Thyroid gland (tissue), 4 donors: ENCODE measurements at places on chromosomes 2 and 18. TPM values are rescaled to one million over a fixed set of nuclear protein-coding genes. Genes with fewer than 3 reads are reported as not detected.
A peak's percentile ranks its signal among the peaks of the same experiment; 100 is the strongest.

DNA sequence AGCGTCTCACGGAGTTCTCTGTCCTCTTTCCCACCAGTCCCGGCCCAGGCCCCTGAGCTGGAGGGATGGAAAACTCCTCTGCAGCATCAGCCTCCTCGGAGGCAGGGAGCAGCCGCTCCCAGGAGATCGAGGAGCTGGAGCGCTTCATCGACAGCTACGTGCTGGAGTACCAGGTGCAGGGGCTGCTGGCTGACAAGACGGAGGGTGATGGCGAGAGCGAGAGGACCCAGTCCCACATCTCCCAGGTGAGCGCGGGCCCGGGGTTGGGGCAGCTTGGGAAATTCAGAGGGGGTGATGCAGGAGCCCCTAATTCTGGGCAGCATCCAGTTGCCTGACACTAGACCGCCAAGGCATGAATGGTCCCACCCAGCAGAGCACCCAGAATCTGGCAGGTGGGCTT lies 80.7 kb downstream of the CTIF start:
- no peaks in the 10 kb centered on the region for H3K27me3 ChIP-seq
- H3K4me1 ChIP-seq: peaks cover 26% of the 10 kb centered on the region
- H3K4me3 ChIP-seq: no peak overlapping the region
- no peak overlapping the region for H3K27ac ChIP-seq
- no peak for DNase-seq
- H3K36me3 ChIP-seq: no peaks in the 10 kb centered on the region

- H3K27me3 ChIP-seq: no peaks in the 10 kb centered on the region
- H3K36me3 ChIP-seq: peaks cover 21% of the 10 kb centered on the region
- DNase-seq: peak; percentile 35
- H3K4me3 ChIP-seq: no peak overlapping the region
- no peak overlapping the region for H3K27ac ChIP-seq
Measured at GRCh38 chr2:33583194-33583938, 15.7 kb downstream of the FAM98A start.

- H3K27me3 ChIP-seq: no peaks in the 10 kb centered on the region
- no peaks in the 10 kb centered on the region for H3K4me1 ChIP-seq
- H3K4me3 ChIP-seq: no peak overlapping the region
- no peaks in the 10 kb centered on the region for H3K36me3 ChIP-seq
- H3K27ac ChIP-seq: no peak overlapping the region
Measured at GRCh38 chr2:158255257-158255656, 153.6 kb downstream of the UPP2 start.

DNA sequence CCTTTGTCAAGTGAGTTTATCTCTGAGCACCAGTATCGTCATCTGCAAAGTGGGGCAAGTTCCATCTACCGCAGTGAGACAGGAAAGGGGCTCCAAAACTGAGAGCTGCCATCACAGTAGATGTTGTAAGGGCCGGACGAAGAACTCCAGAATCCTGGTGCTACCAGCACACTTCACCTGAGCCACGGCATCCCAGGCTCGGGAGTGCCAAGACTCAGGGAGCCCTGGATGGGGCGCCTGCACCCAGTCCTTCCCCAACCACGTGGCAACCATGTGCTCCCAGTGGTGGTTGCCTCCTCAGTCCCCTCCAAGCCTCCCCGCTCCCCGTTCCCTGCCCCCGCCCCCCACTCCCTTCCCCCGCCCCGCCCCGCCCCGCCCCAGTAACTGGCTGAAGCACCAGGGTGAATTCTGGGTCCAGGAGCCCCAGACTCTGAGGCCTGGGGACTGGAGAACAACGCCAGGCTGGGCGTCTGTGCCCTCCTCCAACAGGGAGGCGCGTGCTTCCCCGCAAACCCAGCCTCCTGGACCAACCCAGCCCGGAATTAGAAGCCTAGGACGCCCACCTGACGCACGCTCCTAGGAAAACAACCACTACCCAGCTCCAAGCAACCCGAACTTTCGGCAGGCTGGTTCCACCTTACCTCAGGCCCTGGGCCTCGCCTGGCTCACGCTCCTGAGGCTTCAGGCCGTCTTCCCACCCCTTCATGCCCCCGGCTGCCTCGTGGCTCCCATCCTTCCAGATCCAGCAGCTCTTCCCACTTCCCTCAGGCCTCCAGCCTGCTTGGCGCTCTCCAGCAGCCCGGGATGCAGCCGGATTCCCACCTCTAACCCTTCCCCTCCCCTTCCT lies 67.6 kb downstream of the LAMA3 start:
- H3K27me3 ChIP-seq: no peaks in the 10 kb centered on the region
- no peaks in the 10 kb centered on the region for H3K4me1 ChIP-seq
- H3K27ac ChIP-seq: no peak overlapping the region

DNA sequence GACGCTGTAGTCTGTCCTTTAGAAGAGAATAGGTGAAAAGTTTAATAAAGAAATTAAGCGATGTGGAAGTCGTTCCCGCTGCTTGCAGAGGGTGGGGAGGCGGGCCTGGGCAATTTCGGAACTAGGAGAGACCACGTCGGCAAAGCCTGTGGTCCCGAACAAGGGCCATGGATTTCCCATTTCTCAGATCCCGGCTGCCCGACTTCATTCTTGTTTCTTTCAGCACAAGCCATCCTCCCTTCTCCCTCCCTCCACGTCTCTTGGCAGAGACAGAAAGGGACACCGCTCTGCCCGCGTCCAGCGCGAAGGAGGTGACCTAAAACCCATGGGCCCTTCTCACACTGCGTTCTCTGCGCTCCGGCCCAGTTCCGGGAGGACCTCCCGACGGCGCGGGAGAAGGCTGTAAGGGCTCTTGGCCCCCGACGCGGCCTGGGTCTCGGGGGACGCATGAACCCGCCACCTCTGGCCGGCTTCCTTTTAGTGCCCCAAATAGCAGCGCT lies 2.2 kb upstream of the BCL2L11 start:
- no peak overlapping the region for H3K4me3 ChIP-seq
- no peaks in the 10 kb centered on the region for H3K36me3 ChIP-seq
- peaks cover 28% of the 10 kb centered on the region for H3K4me1 ChIP-seq
- peaks cover 7% of the 10 kb centered on the region for H3K27me3 ChIP-seq
- no peak overlapping the region for H3K27ac ChIP-seq
- no peak for DNase-seq

DNA sequence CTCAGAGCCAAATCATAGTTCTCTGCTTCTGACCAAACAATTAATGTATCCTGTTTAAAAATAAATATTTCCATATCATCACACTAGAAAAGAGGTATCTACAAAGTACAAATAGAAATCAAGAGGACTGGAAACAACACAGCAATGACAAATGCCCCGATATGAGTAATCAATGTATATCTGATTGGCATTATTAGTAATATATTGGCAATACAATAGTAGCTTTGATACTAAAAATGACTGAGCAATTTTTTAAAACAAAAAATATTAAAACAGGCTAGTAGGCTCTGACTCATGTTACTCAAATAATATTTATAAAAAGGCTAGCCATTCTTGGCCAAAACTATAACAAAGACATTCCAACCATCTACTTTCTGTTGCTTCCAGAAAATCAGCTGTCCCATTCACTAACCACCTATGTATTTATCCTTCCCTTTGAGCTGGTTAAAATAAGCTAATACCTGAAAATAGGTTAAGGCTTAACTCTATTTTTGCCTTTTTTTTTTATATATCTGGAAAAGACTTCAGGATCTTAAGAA lies 13.3 kb downstream of the PPP4R3B start:
- H3K36me3 ChIP-seq: peaks cover 6% of the 10 kb centered on the region
- H3K27ac ChIP-seq: no peak overlapping the region
- DNase-seq: no peak
- no peak overlapping the region for H3K4me3 ChIP-seq
- no peaks in the 10 kb centered on the region for H3K27me3 ChIP-seq

GRCh38 chr2:178266445-178266844 lies 72.1 kb downstream of the OSBPL6 start:
- no peaks in the 10 kb centered on the region for H3K27me3 ChIP-seq
- DNase-seq: no peak
- no peak overlapping the region for H3K4me3 ChIP-seq

- H3K4me3 ChIP-seq: no peak overlapping the region
- H3K27me3 ChIP-seq: no peaks in the 10 kb centered on the region
Measured at GRCh38 chr18:13525381-13526029, 200.9 kb downstream of the FAM210A start.

DNA sequence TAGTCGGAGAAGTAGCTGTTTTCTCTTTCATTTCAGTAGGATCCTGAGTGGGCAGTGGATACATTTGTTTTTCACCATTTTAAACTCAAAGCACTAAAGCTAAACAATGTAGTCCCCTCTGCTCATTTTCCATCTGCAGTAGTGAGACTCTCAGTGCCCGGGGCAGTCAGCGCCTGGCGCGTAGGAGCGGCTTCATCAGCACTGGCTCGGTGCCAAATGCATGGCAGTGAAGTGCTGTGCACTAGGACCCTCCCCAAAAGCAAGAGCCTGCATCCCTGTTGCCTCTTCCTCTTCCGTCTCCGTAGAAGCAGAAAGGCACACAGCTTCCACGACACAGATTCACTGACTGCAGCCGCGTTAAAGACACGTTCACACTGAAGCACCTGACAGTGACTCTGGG lies 19.0 kb upstream of the ESPNL start:
- H3K27me3 ChIP-seq: no peaks in the 10 kb centered on the region
- no peaks in the 10 kb centered on the region for H3K4me1 ChIP-seq
- H3K36me3 ChIP-seq: peaks cover 18% of the 10 kb centered on the region
- no peak overlapping the region for H3K4me3 ChIP-seq
- no peak for DNase-seq

GRCh38 chr2:19864381-19864780 lies 37.4 kb downstream of the TTC32 start:
- H3K4me3 ChIP-seq: no peak overlapping the region
- H3K27ac ChIP-seq: no peak overlapping the region
- no peaks in the 10 kb centered on the region for H3K27me3 ChIP-seq
- no peak for DNase-seq
- H3K36me3 ChIP-seq: no peaks in the 10 kb centered on the region

DNA sequence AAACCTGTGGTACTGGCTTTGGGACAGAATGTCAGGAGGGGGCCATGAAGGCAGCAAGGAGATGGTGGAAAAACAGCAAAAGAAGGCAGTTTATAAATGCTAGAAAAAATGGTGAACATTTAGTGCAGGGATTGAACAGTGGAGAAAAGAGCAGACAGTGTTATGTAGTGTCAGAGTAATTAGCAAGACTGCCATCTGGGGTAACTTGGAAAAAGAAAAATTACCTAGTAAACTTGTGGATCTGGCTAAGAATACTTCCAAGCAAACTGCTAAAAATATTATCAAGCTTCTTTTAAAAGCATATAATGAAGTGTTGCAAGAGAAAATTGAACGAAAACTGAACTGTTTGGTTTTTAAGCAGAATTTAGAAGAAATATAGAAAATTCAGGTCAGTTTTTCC lies 267.8 kb downstream of the INSIG2 start:
- no peaks in the 10 kb centered on the region for H3K36me3 ChIP-seq
- H3K27ac ChIP-seq: no peak overlapping the region
- no peak overlapping the region for H3K4me3 ChIP-seq
- no peaks in the 10 kb centered on the region for H3K4me1 ChIP-seq

DNA sequence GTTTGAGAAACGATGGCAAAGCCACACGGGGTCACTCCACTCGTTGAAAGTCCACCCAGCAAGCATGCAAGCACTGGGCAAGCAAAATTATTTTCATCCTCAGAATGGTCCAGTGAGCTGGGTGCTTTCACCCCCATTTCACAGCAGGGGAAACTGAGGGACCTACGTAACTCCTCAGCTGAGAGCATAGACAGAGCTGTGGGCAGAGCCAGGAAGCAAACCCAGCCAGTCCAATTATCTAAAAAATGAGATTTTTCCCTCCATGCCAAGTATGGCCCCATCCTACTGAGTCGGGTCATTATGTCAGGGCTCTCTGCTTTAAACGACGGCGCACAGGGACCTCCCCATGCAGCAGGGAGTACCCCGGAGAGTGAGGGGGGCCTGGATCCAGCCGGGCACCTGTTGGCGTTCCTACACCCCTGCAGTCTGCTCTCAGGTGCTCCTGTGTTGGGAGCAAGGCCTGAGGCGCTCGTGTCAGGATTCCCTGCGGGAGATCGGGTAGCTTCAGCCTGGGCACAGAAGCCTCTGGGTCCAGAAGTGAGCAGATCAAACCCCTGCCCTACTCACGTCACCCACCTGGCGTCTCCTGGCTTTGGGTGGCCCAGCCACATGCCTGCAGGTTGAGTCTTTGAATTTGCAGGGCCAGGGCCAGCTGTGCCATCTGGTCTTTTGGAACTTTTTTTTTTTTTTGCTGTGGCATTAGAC lies 17.3 kb downstream of the TWIST2 start:
- no peak overlapping the region for H3K4me3 ChIP-seq
- H3K36me3 ChIP-seq: no peaks in the 10 kb centered on the region
- no peak for DNase-seq
- H3K27me3 ChIP-seq: no peaks in the 10 kb centered on the region

- H3K36me3 ChIP-seq: no peaks in the 10 kb centered on the region
- no peaks in the 10 kb centered on the region for H3K27me3 ChIP-seq
- no peak overlapping the region for H3K4me3 ChIP-seq
- peak overlapping the region; percentile 88 for H3K27ac ChIP-seq
- no peak for DNase-seq
Measured at GRCh38 chr2:26651799-26652198, 10.6 kb upstream of the CIB4 start.

GRCh38 chr2:152534460-152535135 lies 182.7 kb downstream of the PRPF40A start:
- no peak overlapping the region for H3K27ac ChIP-seq
- no peaks in the 10 kb centered on the region for H3K36me3 ChIP-seq
- no peak overlapping the region for H3K4me3 ChIP-seq
- no peaks in the 10 kb centered on the region for H3K27me3 ChIP-seq

GRCh38 chr2:79612999-79613398 lies 100.1 kb downstream of the CTNNA2 start:
- H3K4me3 ChIP-seq: no peak overlapping the region
- H3K27me3 ChIP-seq: no peaks in the 10 kb centered on the region
- no peaks in the 10 kb centered on the region for H3K36me3 ChIP-seq
- H3K27ac ChIP-seq: no peak overlapping the region
- no peaks in the 10 kb centered on the region for H3K4me1 ChIP-seq

The TMEM198 gene
- total RNA-seq: 10.9 TPM

The ABCB11 gene
- total RNA-seq: 0.11 TPM

The CDK15 gene
- total RNA-seq: not detected

The ALPG gene
- not detected for total RNA-seq

The SAG gene
- not detected for total RNA-seq

The CD8B2 gene
- not detected for total RNA-seq

The SLC9A4 gene
- total RNA-seq: not detected

The ANKRD62 gene
- 0.13 TPM for total RNA-seq

The KLHL41 gene
- 4.9 TPM for total RNA-seq

The GKN1 gene
- not detected for total RNA-seq

The CYRIA gene
- 52.0 TPM for total RNA-seq
